ENCODE measurements at places on chromosomes 7 and 10.
A peak's percentile ranks its signal among the peaks of the same experiment; 100 is the strongest.

GRCh38 chr10:4270116-4270515 is 485.1 kb upstream of the KLF6 start:
- DNase-seq, result no peak

DNA sequence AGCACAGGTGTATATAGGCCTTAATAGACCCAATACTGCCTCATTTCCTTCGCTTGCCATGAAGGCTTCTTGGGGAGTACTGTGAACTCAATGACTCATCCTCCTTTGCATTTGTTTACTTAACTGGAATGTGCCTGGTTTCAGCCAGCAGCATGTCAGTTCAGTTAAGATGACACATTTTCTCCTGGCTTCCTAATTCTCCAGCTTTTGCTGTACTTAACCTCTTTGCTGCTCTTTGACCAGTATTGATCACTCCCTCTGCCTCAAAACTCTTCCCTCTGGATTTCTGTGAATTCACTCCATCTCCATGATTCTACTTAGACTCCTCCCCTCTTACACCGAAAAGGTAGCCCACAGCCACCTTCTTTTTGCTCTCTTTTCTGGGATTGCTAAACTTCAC is 135.7 kb downstream of the MAGI2 start:
- peak; percentile 24 for DNase-seq

DNA sequence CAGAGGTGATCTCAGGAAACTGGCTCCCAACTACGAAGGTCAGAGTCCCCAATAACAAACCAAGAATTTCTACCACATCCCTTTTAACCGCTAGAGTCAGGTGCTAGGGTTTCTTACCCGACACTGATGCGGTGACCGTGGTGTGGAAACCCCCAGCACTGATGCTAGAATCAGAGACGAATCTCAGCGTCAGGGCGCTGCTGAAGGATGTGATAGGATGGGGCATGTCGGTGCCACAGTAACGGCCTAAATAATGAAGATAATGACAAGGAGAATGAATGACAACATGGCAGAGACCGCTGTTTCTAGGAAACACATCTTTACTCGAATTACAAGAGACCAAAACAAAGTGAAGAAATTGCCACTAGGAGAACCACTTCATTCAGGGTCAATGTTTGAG is 131.1 kb upstream of the RSU1 start:
- DNase-seq, result no peak

GRCh38 chr10:50360077-50360850 is 108.9 kb upstream of the ASAH2 start:
- no peak for DNase-seq

DNA sequence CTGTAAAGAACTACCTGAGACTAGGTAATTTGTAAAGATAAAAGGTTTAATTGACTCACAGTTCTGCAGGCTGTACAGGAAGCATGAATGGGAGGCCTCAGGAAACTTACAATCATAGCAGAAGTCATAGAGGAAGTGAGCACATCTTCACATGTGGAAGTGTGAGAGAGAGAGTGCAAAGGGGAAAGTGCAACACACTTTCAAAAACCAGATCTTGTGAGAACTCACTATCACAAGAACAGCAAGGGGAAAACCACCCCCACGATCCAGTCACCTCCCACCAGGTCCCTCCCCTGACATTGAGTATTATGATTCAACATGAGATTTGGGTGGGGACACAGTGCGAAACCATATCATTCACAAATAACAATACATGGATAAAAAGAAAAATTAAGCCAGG is 24.5 kb downstream of the AVL9 start:
- no peak for DNase-seq

DNA sequence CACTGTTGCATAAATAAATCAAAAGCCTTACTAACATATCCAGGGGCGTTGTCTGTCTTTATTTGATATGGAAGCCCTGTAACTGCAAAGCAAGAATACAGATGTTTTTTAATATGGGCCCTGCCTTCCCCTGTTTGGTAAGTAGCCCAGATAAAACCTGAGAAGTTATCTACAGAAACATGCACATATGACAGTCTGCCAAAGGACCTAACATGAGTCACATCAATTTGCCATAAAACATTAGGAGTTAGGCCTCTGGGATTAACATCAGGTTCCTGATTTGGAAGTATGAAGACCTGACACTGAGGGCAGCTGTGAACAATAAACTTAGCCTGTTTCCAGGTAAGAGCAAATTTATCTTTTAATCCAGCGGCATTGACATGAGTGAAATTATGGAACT is 1588.8 kb downstream of the REEP3 start:
- no peak for DNase-seq

- no peak for DNase-seq
Measured at GRCh38 chr7:123773481-123773880, 24.7 kb upstream of the WASL start.

- DNase-seq, result no peak
Measured at GRCh38 chr10:122855745-122856144, 10.1 kb upstream of the CUZD1 start.

DNA sequence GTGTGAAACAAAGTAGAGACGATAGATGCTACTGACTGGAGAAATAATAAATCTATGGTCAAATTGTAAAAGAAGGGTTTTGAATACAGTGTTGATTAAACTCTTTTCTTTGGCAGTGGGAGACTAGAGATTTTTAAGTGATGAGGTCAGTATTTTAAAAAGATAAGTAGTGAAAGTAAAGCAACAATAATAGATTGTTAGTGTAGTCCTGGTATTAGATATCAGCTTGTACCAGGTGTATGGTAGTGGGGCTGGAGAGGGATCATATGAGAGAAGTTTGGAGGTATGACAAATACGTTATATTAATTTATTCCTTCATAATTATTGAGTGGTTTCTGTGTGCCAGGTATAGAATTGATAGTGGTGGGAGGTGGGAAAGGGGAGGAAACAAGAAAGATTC is 25.2 kb downstream of the PHTF2 start:
- DNase-seq, result no peak

- no peak for DNase-seq
Measured at GRCh38 chr10:34773636-34774630, 41.2 kb downstream of the PARD3 start.
